ENCODE measurements at places on chromosomes 11 and 22.

- DNase-seq = no peak
Measured at GRCh38 chr11:69537126-69537525, 55.7 kb downstream of the LINC01488 start.

- no peak for DNase-seq
Measured at GRCh38 chr11:118078911-118079411, 2.1 kb downstream of the TMPRSS4 start.

DNA sequence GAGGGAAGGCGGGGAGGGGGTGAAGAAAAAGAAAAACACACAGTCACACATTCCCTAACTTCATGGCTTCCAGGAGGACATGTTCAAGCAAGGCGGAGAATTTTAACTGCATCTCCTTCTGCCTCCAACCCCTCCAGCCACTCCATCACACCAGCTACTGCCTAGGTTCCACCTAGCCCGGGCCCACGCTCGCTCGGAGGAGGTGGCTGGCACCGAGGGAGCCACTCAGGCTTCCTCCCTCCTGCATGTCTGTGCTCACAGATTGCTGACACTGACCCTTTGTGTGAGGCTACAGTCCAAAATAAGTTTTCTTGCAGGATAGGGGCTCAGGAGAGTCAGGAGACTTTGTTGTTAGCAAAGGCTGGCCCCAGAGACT lies 9.4 kb upstream of the OPCML start:
- no peak for DNase-seq

DNA sequence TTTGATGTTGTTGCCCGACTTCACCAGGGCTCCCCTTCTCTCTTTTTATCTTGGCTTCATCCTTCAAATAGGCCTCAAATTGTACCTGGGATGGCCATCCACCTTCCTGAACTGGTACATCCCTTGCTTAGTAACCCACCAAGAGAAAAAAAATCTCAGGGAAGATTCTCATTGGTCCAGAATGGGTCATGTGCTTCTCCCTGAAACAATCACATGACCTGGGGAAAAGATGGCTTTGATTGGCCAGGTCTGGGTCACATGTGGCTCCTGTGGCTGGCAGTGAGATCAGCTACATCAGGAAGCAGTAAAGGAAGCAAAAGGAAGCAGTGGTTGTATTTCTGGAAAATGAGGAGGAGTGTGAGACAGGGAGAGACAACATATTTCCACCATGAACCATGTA lies 540.2 kb downstream of the MIAT start:
- DNase-seq = no peak

DNA sequence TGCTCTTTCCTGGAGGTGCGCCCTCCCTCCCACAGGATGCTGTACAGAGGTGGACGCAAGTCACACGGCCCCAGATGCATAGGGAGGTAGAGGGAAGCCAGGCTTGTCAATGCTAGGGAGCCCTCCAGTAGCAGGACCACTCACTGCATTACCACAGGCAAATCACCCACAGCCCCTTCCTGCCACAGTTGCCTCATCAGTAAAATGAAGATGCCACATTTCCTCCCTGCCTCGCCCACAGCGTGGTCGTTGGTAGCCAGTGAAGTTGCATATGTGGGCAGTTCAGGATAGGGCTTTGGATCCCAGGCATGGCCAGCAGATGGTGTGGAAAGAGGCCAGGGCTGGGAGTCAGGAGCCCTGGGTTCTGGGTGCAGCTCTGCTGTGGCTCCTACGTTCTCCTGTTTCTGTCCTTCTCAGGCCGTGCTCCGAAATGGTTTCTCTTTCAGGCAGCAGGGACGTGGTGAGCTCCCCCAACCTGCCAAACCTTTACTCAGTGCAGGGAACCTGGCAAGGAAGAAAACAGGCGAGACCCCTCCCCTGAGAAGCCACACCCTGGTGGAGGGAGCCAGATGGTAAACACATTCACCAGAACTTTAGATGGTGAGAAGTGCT lies 22.6 kb downstream of the DAGLA start:
- DNase-seq = no peak

DNA sequence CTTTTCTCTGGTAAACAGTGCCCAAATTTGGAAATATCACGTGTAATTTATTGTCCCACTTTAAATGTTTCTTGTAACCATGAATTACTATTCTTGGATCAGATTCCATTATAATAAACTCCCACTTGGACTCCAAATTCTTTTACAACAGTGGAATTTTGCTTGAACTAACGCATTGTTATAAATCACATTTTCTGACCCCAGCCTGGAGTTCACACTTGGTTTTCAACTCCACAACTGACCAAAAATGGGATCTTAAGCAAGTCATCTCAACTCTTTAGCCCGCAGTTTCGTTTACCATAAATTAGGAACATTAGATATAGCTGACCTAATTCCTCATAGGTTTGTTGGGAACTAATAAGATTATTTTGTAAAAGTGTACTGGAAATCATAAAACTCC lies 336.8 kb upstream of the NCAM1 start:
- DNase-seq = no peak
